ENCODE measurements at places on chromosomes 3 and 15.

GRCh38 chr15:44490622-44491021 lies 46.3 kb upstream of the EIF3J start:
- DNase-seq = no peak

DNA sequence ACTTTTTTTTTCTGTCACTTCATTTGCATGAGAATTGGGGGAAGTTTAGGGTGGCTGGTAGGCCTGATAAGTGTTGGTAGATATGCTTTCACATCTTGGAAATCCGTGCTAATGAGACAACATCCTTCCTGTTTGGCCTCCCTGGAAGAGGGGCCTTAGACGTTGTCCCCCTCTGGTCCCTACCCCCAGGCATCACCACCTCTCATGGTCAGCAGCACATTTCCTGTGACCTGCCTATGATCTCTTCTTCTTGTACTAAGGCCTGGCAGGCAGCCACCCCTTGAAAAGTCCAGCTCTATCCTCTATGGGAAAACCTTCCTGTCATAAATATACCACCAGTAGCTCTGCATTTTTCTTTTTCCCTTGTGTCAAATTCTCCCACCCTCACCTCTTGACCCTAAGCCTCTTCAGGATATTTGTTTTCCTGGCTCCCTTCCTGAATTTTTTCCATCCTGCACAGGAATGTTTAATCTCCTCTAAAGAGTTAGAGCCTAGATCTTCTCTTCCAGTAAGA lies 107.8 kb downstream of the SNRK start:
- no peak for DNase-seq

DNA sequence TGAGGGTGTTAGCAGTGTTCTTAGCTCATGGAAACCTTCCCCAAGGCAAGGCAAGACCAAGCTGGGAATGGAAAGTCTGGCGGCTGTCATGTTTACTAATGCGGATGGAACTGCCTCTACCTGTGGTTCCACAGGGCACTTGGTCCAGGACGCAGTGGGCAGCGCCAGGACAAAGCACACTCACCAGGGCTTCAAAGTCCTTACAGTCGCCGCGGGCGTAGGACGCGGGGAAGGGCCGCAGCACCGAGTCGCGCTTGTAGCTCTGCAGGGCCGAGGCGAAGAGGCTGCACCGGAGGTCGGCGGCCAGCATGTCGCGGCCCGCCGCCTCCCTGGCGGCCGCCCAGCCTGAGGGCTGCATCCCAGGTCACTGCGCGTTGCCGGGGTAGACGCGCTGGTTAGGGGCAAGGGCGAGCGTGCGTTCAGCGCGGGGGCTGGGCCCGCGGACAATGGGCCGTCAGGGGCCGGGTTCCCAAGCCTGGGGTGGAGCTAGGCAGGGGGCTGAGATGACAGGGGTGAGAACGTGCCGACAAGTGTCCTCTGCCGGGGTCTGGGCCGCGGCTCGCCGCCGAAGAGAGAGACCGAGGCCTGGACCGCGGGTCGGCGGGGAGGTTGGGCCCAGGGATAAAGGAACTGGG lies 497 bp downstream of the PARP16 start:
- DNase-seq = no peak

DNA sequence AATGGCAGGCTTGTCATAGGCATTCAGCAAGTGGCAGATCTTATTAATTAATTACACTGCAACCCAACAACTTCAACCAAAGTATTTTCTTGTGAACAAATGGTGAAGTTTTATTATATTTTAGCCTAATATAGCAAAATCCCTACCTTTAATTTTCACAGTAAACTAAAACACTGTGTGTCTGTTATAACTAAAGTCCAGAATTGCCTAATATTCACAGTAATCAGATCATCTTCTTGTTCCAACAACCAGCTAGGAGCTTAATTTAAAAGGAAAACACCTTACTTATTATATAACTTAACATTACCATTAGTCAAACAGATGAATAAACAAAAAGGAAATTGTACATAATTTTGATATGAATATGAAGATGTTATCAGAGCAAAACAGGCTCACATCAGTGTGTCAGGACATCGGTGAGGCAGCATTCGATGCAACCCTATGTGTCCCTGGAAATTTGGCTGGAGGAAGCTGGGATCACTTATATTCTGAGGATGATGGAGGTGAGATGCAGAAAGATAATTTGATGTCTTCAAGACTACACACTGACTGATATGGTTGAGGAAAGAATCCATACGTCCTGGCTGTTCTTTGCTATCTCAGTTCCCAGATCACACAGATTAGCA lies 189.3 kb upstream of the EIF1B start:
- DNase-seq = no peak

- DNase-seq = no peak
These were observed 6.8 kb downstream of the ARL6IP5 start for GRCh38 chr3:69091389-69092029.

DNA sequence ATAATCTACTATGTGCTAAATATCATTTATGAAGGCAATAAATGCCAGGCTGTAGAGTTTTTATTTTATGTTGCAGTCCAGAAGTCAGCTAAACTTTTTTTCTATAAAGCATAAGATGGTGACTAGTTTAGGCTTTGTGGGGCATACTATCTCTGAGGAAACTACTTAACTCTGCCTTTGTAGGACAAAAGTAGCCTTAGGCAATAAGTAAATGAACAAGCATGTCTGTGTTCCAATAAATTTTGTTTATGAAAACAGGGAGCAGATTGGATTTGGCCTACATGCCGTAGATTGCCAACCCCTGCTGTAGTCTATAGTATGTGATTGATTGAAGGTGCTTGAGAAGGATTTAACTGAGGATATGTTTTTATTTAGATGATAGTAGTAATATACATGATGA lies 502.5 kb upstream of the NAALADL2 start:
- no peak for DNase-seq

- no peak for DNase-seq
These were observed 103.2 kb upstream of the SLCO2A1 start for GRCh38 chr3:134132961-134133360.

DNA sequence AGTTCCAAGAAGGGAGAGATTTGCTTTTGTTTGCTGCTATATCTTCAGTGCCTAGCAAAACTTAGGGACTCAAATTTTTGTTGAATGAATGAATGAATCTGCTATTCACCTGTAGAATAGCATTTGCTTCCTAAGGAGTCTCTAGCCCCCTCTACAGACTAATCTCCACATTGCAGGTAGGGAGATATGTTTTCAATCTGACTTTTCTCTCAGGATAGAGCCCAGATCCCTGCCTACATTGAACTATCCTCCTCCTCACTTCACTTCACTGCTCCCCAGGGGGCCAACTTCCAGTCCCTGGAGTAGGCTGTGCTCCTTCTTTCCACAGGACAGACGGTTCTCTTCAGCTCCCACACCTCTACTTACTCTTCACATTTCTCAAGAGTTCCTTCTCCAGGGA lies 81.9 kb upstream of the PTX3 start:
- no peak for DNase-seq

DNA sequence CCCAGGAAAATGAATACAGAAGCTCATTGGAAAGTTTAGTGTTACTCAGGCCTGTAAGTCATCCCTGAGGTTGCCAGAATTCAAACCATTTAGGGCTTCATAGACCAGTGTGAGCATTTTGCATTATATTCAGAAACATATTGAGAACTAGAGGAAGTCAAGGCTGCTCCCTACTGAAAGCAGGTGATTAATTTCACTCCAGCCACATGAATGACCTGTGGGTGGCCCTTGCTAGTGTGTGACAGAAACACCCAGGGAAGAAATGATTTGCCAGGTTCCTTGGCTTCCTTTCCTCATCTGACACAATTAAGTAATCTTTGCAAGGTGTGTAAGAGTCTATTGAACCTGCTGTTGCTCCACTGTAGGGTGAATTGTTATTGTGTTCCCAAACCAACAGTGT lies 61.8 kb downstream of the GAP43 start:
- DNase-seq = no peak

- no peak for DNase-seq
These were observed 6.9 kb downstream of the DENND4A start for GRCh38 chr15:65785151-65785550.

- no peak for DNase-seq
These were observed 28.3 kb downstream of the SLC2A2 start for GRCh38 chr3:170997961-170998913.

DNA sequence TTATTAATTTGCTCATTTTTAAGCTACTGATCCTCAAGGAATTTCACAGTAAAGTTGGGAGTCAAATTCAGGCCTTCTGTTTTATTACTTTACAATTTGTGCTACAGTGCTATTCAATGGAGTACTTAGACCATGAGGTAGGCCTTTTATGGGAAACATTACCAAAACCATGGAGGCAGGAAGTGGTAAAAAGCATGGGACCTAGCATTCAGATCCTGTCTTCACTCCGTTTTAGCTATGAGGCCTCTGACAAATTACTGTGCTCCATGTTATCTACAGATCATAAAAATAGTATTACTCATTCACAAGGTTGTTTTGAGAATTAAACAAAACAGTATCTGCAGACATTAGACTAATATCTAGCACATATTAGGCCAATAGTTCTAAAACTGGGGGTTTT lies 140.6 kb upstream of the SLITRK3 start:
- DNase-seq = no peak

GRCh38 chr3:122918576-122919290 lies 108.8 kb downstream of the SEMA5B start:
- no peak for DNase-seq

- DNase-seq = no peak
These were observed 190.2 kb downstream of the NR1D2 start for GRCh38 chr3:24135280-24135679.

DNA sequence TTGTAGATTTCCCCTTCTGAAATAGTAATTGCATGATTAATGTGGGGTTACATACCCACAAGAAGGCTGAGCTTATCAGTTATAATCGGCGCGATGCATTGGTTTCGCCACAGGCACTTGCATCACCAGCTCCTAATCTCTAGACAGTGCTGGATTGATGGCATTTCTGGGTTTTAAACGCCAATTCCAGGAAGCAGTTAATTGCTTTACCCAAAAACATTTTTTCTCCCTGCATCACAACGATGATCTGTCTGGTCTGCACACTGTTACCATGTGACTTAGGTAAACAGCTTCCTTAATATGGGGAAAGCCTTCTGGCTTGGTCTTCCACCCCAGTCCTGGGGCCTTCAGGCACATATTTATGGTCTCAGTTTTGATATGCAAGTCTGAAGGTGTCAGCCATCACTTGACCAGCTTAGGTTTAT lies 70.0 kb upstream of the HEG1 start:
- no peak for DNase-seq

DNA sequence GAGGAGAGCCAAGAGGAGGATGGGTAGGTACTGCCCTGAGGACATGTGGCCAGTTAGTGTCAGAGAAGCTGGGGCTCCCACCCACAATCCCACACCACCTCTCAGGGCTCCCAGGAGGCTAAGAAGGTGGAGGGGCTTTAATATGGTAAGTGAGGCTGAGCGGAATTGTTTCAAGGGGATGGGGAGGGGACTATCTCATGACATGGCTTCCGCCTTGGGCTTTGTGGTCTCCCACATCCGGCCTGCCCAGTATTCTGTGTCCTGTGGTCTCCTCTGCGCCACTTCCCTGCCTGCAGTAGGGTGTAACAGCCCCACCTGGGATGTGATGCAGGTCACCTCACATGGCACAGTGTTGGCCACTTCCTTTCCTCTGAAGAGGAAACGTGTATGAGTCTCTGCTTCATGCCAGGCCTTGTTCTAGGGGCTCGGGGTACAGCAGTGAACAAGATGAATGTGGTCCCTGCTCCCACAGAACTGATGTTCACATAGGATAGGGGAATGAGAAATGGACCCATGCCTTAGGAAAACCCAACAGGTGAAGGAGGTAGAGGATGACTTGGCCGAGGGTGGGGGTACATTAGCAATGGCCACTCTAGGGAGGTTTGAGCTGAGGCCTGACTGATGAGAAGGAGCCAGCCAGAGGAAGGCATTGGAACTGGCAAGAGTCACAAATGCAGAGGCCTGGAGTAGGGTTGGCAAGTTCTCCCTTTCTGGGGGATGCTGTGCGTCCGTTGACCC lies 3.2 kb downstream of the NEIL1 start:
- DNase-seq = no peak

DNA sequence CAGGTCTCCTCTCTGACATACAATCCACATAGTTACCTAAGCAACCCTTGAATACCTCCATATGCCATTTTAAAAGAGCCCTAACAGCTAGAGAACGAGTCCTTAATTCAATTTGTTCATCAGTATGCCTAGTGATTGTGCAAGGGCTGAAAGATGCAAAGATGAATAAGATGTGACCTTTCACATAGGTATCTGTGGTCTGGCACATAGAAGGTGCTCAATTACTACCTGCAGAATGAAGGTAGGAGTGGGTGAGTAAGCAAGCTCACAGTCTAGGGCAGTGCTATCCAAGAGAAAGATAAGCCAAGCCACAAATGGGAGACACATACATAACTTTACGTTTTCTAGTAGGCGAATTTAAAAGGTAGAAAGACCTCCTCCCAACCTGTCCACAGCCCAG lies 157.9 kb downstream of the OSBPL10 start:
- DNase-seq = no peak

GRCh38 chr3:193660698-193661411 lies 67.8 kb downstream of the OPA1 start:
- no peak for DNase-seq

DNA sequence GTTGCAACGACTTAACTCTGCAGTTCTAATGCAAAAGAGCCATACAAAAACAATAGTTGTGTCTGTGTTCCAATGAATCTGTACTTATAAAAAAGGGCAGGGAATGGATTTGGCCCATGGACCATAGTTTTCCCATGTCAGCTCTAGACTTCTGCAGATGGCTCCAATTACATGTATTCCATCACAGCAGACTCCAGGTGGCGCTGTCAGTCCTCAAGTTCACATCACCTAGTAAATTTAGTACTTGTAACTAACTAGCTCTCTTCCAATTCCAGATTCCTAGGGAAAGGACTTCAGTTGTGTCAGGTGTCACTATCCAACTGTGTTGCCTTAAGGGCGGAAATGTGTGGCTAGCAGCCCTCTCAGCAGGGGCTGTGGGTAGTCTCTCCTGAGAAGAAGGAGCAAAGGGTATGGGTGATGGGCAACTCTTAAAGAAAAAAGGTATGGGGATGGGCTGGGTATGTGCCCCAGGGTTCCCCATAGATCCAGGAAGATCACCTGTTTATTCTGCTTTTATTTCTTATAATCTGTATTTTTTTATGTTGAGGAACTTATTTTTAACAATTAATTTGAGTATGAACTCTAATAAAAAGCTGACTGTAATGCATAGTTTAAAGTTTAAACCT lies 36.2 kb downstream of the BBS4 start:
- peak; percentile 3 for DNase-seq

DNA sequence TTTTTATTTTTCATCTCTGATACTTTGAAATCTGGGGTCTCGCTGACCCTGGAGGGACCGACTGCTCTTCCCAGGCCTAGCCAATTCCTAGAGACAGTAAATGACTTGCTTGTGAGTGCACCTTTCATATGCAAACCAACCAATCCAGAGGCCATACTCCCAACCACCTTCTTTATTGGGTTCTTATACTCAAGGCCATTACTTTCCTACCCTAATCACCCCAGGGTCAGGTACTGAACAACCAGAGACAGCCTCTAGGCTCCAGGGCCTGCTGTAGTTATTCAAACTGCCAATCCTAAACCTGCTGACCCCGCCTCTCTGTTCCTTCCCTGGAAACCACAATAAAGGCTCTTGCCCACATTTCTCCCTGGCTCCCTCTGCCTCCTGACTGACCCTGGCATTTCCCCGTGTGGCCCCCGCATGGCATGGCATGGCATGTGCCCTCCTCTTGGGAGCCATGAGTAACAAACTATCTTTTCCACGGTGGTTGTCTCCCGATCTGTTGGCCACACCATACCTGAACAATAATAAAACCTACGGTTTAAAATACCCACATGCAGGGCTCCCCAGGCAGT lies 42.9 kb downstream of the ADCY5 start:
- DNase-seq = no peak
